ENCODE measurements at places on chromosomes 2 and 18.

DNA sequence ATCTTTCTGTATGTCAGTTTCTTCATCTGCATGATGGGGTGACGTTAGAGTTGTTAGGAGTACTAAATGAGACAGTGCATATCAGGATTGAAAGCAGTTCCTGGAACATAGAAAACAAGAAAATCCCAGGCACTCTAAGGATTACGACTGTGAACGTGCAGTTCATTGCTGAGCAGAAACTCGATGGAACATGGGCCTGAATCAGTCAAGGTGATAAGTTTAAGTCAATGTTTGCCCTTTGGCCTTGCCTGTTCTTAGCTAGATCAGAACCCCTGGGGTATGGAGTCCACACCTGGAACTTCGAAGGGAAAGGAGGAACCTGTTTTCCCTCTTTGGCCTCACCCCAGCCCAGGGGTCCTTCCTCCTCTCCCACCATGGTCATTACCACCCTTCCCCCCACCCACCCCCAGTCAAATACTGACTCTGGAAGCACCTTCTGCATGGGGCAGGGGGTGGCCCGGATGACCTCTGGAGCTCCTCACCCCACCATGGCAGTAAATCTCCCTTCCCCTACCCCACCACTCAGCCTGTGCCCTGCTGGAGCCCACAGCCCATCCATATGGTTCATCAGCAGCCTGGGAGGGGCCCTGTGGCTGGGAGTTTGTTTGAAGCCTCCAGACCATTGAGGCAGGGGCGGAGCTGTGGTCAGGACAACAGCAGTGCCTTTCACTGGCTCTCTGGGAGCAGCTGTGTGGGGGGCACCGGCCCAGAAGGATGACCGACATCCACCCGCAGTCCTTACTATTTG lies 164.1 kb downstream of the SMAD7 start:
- no peak for DNase-seq

DNA sequence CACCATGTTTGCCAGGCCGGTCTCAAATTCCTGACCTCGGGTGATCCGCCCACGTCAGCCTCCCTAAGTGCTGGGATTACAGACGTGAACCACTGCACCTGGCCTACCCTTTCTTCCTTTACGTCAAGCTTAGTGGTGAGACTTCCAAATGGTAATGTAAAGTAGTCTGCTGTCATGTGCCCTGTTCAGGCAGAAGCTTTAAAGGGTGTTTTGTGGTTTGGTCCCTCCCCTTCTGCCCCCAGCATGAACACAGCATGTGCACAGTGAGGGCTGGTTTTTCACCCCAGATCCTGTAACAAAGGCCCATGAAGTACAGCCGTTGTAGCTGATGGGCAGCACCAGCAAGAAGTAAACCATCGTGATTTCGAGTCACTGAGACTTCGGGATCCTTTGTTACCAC lies 2.7 kb upstream of the DTYMK start:
- no peak for DNase-seq

- no peak for DNase-seq
Observed at GRCh38 chr18:24128700-24129099, 10.2 kb upstream of the CABYR start.

- DNase-seq, result no peak
Observed at GRCh38 chr2:211259831-211260476, 703.6 kb downstream of the CPS1 start.

DNA sequence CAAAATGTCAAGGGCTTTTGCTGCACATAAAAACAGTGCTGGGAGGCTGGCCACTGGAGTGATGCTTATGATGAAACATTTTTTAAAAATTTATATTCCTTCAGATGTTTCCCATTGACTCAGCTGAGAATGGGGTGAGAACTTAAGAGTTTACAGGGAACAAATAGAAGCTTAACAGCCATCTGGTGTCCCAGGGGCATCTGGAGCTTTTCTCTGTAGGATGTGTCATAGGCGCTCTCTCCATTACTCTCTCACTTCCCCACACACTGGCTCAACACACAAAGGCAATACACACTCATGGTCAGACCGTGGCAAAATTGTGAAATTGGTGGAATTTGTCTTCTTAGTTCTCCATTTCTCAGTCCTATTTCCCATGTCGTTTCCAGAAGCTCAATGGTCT lies 783.1 kb upstream of the LRRTM1 start:
- no peak for DNase-seq

GRCh38 chr18:58178511-58178910 lies 134.5 kb downstream of the NEDD4L start:
- no peak for DNase-seq

DNA sequence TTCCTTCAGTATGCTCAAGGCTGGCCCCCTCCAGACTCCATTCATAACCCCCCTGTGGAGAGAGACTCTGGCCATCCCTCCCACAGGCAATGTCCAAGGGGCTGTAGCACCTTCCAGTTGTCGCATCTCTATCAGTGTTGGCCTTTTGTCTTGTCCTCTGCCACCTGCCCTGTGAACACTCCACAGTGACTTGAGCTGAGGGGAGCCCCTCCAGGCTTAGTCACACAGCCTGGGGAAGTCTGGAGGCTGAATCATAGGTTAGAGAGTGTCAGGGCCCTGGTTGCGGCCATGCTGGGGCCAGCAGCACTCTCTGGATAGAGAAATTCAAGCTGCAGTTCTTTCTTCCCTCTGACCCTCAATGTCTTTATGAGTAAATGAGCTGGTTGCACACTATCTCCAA lies 64.7 kb downstream of the GYPC start:
- DNase-seq, result no peak

DNA sequence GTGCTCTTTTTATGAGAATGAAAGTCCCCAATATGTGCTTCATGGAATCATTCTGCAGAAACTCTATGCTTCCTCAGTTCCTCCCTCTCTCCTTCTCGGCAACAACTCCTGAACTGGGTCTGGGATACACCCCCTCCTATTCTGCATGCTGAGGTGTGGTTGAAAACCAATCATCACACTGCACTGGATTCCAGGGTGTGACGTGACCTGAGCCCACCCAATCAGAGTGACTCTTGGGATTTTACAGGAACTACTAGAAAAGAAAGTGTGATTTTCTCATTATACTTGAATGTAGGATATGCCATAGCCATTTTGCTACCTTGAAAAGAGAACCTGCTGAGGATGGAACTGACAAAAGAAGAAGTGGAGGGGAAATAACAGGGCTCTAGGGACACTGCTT lies 36.3 kb downstream of the ACVR1 start:
- DNase-seq, result no peak

DNA sequence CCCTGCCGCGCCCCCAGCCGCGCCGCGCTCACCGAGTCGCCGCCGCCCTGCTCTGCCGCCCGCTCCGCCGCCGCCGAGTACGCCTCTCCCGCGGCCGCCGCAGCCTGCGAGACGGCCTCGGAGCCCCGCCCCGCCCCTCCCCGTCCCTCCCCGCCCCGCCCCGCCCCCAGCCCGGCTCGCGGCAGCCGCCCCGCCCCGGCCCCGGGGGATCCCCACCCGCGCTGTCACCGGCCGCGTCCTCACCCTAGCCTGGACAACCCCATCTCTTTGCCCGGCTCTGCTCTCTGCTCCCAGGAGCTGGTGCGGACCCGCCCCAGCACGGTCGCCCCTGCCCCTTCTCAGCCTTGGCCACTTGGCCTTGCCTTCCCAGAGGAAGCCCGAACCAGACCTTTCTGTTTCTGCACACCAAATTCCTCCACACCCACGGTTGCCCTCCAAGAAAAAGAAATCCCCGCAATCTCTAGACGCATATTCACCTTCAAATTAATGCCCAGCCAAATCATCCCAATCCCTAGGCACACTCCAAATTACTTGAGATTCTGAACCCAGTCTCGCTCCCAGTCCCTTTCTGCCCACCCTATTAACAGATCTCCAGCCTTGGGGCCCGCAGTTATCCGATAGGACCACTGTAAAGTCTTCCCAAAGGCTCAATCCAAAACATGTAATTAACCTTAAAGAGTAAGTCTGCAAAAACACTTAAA lies at the start of gene CYRIA:
Gene CYRIA (minus strand): TSS at position 87 of the 701 bp plus-strand sequence. CDS start 77,715 bp downstream, outside the sequence.
- no peak for DNase-seq

DNA sequence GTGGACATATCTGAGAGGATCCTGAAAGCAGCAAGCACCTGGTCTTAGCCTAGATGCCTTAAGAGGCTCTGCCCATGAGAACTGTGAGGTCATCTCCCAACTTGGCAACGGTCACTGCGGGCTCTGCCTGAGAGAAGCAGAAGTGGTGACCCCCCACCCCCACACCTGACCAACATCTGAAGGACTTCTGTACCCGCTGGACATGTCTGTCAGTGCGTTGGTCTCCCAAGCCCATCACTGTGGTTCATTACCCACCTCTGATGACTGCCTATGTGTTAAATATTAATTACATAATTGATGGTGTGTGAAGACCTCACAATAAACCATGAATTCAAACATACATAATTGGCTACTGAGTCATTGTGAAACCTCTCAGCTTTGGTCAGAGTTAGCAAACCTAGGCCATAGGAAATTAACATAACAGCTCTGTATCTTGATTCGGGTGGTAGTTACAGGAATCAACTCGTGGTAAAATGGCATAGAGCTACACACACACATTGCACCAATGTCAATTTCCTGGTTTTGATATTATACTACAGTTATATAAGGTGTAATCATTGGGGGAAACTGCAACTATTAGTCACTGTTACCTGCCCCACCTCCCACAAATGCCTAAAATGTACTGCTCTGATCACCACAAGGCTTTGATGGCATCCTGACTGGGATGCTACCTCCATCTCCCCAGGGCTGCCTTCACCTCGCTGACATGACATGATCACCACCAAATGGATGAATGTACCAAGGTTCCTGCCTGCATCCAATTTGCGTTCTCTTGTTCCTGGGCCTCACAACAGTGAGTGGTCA lies 4.3 kb upstream of the GALNT1 start:
- no peak for DNase-seq

GRCh38 chr18:35010156-35010555 lies 31.1 kb upstream of the MAPRE2 start:
- no peak for DNase-seq

GRCh38 chr2:51093016-51093415 lies 61.1 kb upstream of the NRXN1 start:
- DNase-seq, result no peak

DNA sequence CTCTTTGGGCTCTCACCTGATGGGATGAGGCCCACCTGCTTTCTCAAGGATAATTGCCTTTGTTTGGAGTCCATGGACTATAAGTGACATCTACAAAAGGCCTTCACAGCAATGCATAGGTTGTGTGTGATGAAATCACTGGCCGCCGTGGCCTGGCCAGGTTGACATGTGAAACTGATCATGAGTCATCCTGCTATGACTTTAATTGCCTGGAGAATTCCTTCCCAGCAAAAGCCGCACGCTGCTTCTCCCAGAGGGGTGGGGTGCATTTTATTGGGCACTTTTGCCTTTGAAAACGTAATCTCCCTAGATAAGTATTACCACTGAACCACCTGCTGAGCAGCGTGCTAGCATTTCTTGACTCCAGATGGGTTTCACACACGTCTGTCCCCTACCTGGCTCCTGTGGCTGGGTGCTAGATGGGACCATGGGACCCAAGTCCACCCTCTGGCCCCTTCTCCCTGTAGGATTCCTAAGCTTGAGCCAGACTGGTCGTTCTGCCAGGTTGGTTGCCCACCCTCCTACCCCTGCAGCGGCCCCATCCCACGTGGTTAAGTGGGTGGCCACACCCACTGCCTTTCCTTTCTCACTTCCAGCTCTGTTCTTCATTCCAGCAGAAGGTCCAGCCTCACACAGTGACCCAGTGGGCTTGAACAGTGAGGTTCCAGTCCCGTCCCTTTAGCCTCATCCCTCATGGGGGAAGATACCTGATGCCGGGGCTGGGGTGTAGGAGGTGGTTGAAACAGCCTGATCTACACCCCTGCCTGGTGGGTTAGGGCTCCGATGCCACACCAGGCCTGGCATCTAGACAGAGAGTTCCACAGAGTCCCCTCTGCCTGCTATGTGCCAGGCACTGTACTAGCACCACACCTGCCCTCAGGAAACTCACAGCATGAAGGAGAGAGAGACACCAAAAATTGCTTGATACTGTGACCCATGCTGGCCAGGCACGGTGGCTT lies 89.6 kb downstream of the GBX2 start:
- no peak for DNase-seq

DNA sequence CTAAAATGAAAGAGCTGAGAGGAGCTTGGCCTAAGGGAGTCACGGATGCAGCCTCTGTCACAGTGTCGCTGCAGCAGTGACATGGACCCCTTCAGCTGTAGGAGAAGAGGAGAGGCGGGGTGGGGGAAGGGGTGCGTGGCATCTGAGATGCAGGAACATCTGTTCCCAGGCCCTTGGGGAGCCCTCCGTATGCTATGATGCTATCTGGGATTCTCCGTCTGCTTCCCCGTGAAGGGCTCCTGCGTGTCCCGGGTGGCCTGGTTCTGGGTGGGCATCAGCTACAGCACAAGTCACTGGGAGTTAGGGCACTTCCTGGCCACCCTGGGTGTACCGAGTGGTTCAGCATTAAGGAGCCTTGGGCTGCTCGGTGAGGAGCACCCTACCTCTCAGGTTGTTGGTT lies 35.6 kb upstream of the B3GNT7 start:
- no peak for DNase-seq

- no peak for DNase-seq
Observed at GRCh38 chr2:159879051-159879604, 81.1 kb upstream of the CD302 start.

DNA sequence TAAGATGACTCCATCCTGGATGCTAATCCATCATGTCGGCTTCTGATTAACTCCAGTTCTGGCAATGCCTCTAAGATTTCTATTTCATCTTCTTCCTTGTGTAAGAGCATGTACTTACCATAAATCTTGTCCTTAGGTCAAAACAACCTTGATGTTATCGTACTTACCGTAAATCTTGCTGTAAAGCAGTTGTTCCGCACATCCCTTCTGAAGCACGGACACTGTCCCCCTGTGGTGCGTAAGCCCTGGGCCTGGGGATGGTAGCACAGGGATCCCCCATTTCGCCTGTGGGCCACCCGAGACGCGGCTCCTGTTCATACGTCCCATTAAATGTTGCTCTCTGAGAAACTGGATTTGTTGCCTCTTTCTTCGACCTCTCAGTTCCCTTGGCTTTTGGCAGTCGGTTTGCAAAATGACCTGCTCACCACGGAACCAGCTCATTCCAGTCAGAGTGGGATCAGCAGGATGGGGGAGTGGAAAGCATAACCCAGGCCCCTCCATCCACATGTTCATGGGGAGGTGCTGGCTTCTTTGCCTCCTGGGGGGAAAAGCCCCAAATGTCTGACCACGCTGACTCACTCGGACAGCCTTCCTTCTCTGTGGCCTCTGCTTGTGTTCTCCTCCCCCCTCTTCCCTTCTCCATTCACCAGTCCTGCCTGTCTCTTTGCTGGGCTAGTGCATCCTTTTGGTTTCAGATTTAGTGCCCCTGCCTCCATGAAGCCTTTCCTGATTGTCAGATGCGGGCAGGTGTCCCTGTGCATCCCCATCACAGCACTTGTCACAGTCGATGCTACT lies 49.9 kb downstream of the RAB31 start:
- DNase-seq, result no peak

DNA sequence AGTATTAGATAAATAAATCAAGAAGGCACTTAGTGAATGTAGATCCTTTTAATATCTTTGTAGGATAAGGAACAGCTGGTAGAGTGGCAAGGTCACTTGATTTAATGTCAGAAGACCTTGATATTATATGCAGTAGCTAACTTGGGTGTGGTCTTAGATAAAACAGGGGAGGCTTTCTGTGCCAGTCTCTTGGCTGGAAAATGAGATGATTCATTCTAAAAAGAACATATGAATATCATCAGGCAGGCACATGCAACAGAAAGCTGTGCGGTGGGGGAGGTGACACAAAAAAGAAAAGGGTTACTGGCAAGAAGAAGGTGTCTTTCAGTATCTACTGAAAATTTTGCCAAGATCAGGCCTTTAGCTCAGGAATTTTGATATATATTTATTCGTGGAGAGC lies 931.7 kb upstream of the CELF4 start:
- no peak for DNase-seq

- DNase-seq, result no peak
Observed at GRCh38 chr18:75363446-75364225, 63.9 kb downstream of the SMIM21 start.

- no peak for DNase-seq
Observed at GRCh38 chr2:157874348-157874747, 1.8 kb downstream of the ACVR1 start.

All from spinal cord (tissue), 10 donors.